ENCODE measurements at places on chromosomes 16 and 17.

GRCh38 chr16:4846503-4846900 is 586 bp downstream of the GLYR1 start:
- no peak for DNase-seq

DNA sequence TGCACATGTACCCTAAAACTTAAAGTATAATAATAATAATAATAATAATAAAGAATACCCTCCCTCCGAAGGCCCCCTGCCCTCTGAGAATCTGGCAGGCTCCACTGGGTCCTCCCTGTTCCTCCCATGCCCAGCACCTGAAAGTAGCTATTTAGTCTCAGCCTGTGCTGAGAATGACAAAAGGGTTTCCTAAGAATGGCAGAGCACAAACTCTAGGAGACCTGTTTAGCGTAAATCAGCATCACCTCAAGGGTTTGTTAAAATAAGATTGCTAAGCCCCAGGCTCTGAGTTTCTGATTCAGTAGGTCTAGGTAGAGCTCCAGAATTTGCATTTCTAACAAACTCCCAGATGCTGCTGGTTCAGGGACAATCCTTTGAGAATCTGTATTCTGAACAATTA is 606.8 kb upstream of the CDH11 start:
- no peak for DNase-seq

- DNase-seq, result no peak
Observed at GRCh38 chr16:88807142-88807625, 3.6 kb downstream of the CDT1 start.

GRCh38 chr16:22050963-22051362 is 41.4 kb upstream of the VWA3A start:
- no peak for DNase-seq

- no peak for DNase-seq
Observed at GRCh38 chr17:81189016-81189415, 23.0 kb upstream of the AATK start.

DNA sequence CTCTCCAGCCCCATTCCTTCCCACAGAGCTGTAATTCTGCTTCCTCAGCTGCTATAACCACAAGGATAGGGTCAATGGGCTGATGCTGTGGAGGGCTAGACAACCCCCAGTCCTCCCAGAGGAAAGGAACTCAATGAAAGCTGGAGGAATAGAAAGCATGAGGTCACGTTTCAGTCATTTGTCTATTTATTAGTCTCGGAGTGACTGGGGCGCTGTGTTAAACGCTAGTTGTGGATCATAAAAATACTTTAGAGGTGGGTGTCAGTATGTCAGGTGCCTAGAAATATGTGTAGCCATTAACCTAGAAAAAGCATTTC is 787 bp upstream of the CCL3L1 start:
- no peak for DNase-seq

DNA sequence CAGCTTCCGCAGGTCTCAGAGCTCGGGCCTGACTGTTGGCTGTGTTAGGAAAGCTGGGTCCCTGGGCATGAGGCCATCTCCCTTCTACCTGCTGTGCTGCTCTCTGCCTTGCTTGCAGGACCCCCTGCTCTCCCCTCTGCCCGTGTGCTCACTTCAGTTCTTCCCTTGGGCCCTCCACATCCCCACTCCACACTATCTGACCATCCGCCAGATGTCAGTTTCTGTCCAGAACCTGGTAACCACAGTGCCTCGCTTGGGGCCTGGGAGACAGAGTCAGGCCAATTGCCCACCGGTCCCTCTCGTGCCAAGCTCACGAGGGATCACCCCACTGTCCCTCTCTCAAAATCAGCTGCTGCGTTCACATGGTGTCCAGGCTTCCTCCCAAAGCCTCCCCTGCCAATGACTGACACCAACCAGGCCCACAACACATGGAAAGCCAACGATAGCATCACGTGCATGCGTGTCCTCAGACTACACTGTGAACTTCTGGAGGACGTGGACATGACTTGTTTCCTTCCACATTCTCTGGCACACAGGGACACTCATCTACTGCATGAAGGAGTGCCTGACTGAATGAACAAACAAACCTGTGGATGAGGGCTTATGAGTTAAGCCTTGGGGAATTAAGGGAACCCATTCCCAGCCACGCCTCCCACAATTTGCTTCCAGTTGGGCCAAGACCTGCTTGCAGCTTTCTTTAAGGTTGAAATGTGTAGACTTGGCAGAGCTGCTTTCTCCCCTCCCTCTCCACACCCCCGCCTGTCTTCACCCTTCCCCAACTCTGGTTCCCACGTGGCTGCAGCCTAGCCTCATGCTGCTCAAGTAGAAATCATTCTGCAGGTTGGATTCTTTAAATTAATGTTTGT is 72.5 kb upstream of the ZNF423 start:
- no peak for DNase-seq

DNA sequence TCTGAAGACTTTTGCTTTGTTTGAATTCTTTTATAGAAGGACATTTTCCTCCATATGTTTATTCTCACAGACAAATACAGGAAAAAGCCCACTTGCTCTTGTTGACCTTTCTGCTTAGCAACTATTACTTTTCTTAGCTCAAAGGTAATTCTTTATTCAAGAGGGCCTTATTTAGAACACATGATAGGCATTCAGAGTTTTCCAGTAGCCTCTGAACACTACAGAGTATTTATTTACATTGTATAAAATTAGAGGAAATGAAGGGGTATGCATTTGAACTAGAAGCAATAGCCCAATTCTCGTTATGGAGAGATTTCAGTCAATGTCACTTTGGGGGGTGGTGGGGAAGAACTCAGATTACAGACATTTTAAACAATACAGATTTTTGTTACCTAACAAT is 581.7 kb downstream of the KCNJ2 start:
- DNase-seq, result no peak

DNA sequence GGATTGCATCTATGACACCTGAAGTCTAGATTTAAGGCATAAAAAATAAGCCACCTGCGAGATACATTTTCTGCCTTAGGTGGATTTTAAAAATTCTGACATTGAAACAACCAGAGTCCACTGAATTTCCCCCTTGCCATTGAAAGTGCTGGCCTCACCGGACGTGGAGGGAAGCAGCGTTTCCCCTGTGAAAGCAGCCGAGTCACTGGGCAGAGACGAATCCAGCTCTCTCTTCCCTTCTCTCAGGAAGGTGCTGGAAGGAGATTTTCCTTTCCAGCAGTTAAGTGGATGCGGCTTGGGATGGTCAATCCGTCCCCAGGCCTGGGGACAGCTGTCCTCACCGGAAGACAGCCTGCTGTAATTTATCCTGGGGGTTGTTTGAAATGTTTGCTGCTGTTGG is 270.9 kb upstream of the FOXF1 start:
- DNase-seq, result no peak

GRCh38 chr16:57966986-57967385 is 3.9 kb downstream of the CNGB1 start:
- no peak for DNase-seq

DNA sequence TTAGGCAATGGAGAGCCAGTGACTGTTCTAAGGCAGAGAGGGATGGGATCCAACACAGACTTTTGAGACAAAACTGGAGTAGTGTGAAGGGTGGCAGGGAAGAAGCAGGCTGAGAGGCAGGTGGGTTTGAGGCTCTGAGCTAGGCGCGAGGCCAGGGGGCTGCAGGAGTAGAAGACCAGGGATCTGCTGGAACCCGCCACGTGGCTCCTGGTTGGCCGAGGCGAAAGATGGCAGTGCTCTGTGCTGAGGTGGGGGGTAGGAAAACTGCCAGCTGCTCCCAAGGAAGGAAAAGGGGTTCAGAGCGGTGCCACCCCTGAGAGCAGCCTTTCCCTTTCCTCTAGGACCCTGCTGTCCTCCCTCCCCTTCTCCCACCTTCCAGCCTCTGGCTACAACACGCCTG is 5.6 kb downstream of the CD300LG start:
- no peak for DNase-seq

DNA sequence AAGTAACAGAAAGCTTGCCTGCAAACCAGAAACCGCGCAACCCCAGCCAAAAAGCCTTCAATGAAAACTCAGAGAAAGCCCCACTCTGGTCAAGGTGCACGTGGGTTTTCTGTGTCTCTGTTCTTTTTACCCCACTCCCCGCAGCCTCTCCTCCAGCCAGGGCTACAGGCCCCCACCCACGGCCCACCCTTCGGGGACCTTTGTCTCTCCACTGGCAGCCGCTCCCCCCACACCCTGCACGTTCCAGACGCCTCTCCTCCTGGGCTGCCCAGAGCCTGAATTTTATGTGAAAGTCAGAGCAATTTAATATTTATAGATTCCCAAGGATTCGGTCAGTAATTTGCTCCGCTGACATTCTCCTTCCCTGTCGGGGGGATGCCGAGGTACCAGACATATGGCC is 24.2 kb downstream of the MRM3 start:
- no peak for DNase-seq

- no peak for DNase-seq
Observed at GRCh38 chr17:78041386-78042179, 83.1 kb downstream of the TNRC6C start.

DNA sequence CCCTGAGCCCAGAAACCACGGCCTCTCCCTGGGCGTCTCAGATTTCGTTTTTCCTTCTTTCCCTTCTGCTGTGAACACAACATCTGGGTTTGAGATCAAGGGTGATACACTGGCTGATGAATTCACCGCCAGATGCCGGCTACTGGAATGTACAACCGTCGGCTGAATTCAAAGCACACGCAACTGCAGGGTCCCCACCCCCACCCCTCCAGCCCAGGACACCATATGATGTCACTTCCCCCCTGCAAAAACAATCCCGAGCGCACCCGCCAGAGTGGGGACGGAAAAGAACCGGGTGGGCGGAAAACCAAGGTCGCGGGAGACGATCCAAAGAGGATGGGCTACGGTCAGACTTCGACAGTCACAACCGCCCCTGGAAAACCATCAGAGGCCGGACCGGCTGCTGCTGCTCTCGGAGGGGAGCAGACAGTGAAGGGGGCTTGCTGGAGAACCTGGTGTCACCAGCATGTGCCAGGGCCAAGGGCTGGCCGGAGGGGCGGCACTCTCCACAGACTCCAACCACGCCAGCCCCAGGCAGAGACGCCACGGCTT is 23.3 kb downstream of the CEP295NL start:
- no peak for DNase-seq

DNA sequence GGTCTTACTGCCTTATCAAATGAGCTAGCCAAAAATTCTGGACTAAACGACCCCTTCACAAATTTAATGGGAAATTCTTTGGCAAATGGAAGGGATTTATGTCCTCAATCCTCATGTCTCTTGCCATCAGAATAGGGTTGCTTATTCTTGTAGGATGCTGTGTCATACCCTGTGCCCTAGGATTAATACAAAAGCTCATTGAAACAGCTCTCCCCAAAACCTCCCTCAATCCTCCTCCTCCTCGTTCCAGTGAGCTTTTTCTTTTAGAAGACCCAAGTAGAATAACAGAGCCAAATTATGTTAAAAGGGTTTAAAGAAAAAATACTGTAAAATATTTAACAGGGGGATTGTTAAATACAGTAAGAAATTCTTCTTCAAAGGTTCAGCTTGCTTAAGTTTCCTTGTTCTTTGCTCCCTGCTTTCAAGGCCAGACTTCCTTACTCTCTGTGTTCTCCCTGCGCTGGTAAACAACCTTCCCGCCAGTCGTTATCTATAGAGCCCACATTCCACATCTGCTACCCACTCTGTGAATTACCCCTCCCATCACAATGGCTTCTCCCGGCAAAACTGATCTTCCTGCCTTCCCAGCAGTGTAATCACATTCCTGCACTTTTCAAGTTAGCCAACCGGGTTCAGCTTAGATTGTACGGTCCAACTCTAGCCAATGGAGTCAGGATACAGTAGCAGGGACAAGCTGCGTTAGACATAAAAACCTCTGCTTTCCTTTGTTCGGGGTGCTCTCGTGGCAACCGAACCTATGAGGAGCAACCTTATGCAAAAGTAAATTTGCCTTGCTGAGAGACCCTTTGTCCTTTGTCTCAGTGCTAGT is 9.7 kb downstream of the HPR start:
- DNase-seq, result no peak

GRCh38 chr16:34050787-34051320 is 591.4 kb downstream of the TP53TG3F start:
- no peak for DNase-seq

DNA sequence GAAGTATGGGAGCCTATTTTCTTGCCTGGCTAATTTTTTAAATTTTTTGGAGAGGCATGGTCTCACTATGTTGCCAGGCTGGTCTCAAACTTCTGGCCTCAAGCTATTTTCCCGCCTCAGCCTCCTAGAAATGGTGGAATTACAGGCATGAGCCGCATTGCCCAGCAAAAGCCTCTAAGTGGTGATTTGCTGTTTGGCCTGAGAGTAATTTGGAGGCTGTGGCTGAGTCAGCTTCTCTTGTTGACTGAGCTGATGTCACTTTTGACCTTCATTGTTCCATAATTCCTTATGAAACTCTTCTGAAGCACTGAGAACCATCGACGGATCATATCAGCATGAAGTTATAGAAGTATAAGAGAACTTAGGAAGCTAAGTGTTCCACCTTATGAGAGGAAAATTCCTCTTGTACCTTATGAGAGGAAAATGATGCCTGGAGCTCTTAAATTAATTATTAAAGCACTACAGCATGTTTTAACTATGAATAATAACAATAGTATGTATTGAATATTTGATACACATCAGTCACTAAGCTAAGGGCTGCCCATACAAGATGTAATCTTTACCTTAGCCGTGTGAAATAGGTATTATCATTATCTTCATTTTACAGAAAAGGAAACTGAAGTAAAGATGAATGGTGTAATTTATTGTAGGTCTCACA is 220.8 kb upstream of the MON1B start:
- no peak for DNase-seq

DNA sequence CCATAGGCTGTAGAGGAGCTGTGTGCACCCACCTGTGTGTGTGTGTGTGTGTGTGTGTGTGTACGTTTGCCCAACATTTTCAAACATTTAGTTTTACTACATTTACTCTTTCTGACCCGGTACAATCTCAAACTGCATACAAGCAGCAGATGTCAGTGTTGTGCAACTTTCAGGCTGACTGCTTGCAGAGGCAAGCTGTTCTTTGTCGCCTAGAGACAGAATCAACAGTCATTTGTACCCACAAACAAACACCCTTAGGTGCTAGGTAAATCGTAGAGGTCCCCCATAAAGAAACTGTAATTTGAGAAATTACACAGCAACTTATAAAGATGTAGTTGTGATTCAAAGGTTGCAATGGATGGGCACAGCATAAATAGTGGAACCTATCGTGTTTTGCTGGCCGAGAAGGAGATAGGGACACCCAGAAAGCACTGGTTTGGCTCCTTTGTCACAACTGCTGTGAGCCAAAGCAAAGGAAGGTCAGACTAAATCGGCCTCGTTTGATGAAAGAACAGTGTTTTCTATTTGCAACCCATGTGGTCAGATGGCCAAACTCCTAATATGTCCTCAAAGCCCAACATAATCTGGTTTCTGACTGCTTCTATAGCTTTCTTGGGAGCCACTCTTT is 478.4 kb downstream of the TOX3 start:
- no peak for DNase-seq

GRCh38 chr16:11088831-11089230 is 144.5 kb downstream of the CLEC16A start:
- DNase-seq, result no peak

DNA sequence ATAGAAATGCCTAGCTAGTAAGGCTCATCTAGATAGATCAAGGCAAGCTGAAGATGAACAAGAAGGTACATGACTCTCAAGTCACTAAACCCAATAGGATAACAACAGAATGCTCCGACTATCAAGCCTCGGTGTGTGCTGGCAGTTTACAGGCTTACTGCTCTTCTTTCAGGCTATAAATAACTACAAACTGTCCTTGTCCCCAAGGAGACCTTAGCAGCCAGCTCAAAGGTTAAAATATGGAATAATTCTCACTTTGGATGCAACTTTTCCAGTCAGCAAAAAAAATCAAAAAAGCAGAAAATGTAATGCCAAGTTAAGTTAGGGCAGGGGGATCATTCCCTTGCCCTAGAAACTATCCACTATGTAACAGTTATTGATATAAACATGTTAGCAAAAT is 44.6 kb downstream of the SPOP start:
- DNase-seq, result no peak

Measured in activated CD4-positive, alpha-beta T cell treated with anti-CD3 and anti-CD28 coated beads for 24 hours (primary cell).